ENCODE measurements at places on chromosomes 16 and 17.

DNA sequence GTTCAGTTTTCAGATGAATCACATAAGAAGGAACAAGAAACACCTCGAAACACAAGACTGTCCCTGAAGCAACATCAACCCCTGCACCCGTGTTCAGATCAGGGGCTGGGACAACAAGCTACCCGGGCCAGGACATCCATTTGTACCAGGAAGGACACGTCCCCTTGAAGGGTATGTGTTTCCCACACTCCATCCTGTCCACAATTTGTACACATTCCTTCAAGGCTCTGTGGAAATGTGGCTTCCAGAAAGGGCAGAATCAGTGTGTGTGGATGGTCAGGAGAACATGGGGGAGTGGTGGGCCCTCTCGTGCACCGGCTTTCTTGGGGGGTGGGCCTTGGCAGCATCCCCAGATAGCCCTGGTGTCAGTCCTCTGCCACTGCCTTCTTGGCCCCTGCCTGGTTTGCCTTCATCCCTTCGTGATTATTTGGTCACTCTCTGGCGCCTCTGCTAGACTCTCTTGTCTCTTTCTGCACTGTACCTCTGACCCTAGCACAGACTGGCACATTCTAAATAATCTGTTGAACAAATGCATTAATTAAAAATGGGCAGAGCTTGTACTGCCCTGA, 10.3 kb downstream of the KIFC3 start:
- no peak for DNase-seq

DNA sequence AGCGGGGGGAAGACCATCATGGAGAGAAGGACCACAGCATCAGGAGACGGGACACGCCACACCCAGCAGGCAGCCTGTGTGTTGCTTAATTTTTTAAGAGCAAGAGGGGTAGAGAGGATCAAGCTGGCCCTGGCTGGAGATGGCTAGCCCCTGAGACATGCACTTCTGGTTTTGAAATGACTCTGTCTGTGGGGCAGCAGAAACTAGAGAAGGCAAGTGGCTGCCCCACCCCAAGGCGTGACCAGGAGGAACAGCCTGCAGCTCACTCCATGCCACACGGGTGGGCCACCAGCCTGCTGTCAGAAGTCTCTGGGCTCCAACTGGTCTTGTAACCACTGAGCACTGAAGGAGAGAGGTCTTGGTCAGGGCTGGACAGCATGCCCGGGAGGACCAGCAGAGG, 75.5 kb downstream of the SOCS1 start:
- no peak for DNase-seq

DNA sequence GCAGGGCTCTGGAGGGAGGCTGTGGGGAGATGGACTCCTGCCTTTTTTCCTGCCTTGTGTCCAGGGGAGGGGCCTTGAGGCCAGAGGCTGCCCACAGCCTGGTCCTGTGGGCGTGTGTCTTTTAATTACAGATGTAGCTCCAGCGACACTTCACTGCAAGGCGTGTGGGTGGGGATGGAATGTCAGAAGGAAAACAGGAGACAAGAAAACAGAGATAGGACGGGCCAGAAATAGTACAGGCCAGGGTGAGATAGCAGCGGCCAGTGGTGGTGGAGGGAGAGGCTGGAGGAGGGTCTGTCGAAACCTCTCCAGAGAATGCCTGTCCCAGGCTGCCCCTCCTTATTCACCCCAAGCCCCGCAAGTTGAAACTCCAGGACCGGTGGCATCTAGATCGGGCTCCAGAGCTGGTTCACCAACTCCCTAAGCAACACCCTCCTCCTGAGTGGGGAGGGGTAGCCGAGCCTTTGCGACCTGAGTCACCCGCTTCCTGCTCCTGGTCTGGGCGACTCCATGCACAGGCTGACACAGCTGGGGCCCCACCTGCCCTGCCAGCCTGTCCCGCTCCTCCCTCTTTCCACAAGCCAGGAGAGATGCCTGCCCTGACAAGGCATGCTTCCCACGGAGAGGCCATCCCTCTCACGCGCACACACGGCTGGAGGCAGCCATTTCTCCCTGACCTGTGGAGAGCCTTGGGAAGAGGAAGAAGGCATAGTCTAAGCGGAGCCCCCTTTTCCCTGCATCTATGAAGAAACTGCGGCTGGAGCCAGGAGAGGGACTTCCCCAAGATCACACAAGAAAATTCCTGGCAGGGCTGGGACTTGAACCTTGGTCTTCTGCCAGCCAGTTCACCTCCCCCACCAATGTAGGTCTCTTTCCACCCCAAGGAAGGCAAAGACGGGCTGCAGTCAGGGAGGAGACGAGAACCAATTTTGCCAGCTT, 6.6 kb upstream of the JUP start:
- DNase-seq: no peak

DNA sequence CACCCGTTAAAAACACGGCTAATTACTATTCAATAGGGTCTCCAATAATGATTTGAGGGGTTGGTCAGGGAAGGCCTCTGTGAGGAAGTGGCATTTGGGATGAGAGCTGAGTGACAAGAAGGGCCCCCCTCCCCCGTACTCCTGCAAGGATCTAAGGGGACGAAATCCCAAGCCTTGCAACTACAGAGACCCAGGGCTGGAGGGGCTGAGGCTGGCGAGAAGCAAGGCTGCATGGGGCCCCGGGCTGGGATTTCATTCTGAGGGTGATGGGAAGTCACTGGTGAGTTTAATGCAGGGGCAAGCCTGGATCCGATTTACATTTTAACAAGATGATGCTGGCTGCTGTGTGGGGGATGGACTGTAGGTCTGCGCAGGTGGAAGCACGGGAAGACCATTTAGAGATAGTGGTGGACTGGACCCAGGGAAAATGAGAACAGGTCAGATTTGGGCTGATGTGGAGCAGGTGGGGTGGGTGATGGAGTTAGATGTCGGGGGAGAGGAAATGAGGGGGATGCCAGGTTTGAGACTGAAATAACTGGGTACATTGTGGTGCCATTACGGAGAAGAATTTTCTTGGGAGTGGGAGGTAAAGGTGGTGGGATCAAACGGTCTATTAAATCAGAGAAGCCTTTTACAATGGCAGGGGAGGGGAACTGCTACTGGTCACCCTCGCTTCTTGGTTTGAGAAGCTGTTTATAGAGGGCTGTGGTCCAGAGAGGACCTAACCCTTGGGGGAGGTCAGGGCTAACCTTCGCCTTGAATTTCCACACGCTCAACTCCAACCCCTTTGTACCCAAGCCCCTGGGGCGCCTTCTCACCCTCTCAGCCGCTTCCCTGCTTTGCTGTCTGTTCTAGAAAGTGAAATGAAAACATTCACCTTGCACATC, 932 bp upstream of the MYBBP1A start:
- DNase-seq: no peak

DNA sequence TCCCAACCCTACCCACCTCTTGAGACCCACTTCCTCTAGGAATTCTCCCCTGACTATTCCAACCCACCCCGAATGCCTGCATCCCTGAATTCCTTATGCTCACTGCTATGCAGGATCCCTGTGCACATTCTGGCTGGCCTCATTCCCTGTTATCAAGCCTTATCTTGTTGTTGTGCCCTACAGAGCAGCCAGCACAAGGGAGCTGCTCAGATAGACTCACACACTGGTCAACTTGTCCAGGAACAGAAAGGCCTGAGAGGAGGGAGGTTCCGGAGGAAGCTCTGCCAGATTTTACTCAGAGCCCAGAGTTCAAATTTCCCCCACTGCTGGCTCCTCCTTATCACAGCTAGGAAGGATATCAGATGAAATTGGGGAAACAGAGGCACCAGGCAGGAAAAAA, 24.8 kb upstream of the MYO18A start:
- DNase-seq: no peak

Data from activated CD4-positive, alpha-beta memory T cell treated with anti-CD3 and anti-CD28 coated beads, Interleukin-2, amount 10 ng/mL, durations not matched to agents 7 days and 5 days (primary cell).